ENCODE measurements at places on chromosomes 13 and 19.

GRCh38 chr13:67193979-67194378, 36.2 kb downstream of the PCDH9 start:
- DNase-seq, result no peak

GRCh38 chr13:111394211-111394922, 73.9 kb downstream of the TEX29 start:
- DNase-seq, result no peak

GRCh38 chr13:78609464-78610205, 6.3 kb upstream of the POU4F1 start:
- DNase-seq, result no peak

DNA sequence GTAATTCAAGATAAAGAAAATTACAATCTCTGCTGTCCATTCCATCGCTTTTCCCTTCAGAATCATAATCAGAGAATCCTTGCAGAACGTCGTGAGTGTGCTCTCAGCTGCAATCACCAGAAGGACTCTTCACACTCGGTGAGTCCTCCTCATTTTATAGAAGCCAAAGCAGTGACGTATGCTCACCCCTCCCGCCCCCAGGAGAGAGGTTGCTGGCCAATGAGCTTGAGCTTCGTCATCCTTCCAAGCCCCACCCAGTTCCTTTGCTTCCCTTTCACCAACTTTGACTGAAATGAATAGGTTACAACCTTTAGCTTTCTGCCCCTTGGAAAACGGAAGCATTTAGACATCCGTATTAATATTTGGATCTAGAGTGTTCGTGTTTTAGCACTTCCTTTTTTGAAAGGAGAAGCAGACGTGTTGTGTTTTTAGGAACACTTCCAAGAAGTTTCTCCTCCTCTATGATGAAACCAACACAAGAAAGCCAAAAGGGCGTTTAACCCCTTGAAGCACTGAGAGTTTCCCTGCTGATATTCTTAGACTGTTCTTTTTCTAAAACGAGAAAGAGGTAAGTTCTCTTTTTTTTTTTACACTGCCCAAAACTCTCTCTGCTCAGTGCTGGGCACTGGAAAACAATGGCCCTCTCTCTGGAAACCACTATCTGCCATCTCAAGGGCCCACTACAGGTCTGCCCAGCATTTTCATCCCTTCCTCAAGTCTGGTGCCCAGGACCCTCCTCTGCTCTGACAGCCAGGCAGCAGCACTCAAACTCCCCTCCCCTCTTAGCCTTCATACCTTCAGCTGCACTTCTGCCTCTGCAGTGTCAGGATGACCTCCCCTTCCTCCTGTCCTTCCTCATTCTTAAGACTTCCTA, 44.3 kb upstream of the CEACAM21 start:
- no peak for DNase-seq

GRCh38 chr19:31595521-31595920, 246.3 kb upstream of the TSHZ3 start:
- DNase-seq, result no peak

DNA sequence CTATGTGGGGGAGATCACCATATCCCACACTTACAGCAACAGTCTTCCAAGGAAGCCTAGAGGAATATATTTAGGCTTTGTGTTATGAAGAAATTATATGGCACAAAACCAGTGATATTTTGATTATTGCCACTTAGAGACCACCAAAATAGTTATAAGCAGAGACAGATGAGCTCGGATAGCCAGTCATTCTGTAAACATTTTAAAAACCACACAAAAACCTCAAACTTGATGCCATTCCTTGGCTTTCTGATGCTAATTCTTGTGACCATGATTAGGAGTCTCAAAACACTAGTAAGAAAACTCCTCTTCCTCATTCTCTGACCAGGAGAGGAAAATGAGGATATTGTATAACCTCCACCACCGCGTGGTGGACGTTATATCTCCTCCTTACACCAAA, 496.4 kb downstream of the FOXO1 start:
- DNase-seq, result no peak

GRCh38 chr19:8526345-8527091, 12.6 kb upstream of the ZNF414 start:
- peak; percentile 82 for DNase-seq

GRCh38 chr19:49506575-49507105, 5.8 kb upstream of the FCGRT start:
- DNase-seq, result no peak

- DNase-seq, result no peak
Measured at GRCh38 chr13:29810145-29810742, 40.2 kb downstream of the UBL3 start.

GRCh38 chr19:7124782-7125181, 55.3 kb downstream of the ZNF557 start:
- DNase-seq, result no peak

DNA sequence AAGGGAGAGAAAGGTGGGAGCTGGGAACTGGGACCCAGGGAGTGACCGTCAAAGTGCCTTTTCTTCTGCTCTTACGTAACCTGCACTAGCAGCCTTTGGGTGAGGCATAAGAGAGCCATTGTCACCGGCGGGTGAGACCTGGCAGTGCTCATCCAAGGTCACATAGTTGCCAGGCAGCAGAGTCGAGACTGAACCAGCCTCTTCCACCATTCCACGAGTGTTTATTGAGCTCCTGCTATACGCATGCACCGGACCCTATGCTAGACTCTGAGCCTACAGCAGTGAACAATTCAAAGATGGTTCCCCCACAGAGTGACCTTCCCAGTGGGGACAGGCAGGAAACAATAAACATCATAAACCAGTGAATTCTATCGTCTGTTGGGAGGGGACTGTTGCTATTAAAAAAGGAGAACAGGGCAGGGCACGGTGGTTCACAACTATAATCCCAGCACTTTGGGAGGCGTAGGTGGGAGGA, 18.6 kb upstream of the STRN4 start:
- no peak for DNase-seq

DNA sequence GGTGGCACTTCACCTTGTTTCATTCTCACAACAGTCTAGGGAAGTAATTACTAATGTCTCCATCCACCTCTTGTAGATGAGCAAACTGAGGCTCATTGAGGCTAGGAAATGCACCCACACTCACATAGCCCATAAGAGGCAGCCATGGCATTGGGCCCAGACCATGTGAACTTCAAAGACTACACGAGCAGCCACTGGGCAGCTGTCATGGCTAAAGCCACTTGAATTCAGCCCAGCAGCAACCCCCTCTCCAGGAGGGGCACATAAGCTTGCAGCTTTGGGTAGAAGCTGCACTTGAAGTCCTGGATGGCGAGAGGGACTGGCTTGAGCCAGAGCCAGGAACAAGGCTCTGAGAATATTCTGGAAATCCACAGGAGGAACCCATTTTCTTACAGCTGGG, 13.4 kb downstream of the ALOX5AP start:
- no peak for DNase-seq

- no peak for DNase-seq
Measured at GRCh38 chr19:32864318-32865007, 5.1 kb downstream of the SLC7A9 start.

DNA sequence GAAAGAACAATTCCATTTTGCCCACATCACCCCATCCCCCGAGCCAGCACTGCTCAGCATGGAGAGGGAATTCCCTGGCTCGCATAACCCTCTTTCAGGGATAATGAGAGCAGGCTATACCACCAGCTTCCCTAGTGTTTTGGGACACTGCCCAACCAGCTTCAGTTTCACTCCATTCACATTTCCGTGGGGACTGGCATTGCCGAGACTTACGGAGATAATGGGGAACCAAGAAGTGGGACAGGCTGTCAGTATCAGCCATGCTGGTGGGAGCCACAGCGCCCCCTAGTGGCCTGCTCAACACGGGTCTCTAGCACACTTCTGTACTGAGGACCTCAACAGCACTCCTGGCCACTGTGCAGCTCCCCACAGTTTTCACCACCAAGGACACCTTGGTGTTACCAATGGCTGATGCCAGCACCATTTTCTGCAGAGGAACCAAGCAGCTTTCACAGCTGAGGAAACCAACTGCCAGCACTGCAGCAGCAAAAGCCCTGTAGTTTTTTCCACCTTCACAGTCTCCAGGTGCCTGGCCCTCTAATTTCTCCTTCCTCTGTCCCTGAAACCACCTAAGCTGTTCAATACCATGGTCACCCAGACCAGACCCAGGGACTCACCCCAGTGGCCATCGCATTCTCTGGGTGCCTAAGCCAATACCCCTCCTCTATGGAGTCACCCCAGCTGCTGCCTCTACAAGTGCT, 23.7 kb downstream of the SLC6A16 start:
- DNase-seq, result peak; percentile 4

DNA sequence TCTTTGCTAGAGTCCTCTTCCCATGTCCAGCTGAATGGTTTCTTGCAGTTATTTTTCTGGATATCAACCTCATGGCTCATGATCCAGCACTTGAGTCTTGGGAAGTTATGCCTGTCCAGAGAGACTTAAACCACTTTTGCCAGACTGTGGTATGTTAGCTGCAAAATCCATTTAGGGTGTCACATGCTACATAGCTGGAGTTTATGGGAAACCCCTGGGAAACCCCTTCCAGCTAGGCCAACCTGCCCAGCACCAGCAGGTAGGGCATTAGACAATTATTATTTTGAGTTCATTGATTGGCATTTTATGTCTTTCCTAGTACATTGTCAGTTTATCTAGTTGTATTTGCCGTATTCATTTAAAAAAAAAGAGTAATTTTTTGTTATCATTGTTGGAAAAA, 797.8 kb downstream of the EFNB2 start:
- no peak for DNase-seq

DNA sequence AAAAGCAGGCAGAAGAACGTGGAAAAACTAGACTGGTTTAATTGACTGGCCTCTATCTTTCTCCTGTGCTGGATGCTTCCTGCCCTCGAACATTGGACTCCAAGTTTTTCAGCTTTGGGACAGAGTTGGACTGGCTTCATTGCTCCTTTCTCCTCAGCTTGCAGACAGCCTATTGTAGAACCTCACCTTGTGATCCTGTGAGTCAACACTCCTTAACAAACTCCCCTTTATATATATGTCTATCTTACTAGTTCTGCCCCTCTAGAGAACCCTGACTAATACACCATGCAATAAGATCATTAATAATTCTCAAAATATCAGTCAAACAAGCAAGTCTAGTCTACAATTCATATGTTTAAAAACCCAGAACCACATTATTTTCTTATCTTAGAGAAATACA, 662.4 kb downstream of the TBC1D4 start:
- no peak for DNase-seq

DNA sequence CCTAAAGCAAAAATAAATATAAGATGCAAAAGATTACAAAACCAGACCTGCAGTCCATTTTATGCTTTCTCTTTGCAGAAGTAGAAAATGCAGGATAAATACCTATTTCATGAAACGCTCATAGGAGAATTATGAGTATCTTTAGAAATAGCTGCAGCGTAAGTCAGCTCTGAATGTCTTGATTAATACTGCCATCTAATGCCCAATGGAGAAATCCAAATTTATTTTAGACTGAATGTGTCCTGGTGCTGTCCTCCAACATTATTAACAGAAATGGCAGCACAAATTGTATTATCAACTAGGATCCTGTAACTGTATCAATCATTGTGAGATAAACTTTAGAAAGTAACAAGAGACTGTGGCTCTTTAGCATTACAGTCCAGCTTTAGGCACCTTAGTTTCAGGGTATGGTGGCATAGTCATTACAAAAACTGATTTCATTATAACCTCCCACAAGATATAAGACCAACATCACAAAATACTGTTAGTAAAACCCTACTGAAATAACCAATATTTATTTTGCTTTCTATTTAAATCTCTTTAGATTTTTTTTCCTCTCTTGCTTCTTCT, 162.1 kb upstream of the MIR17HG start:
- DNase-seq, result peak; percentile 15

- DNase-seq, result no peak
Measured at GRCh38 chr19:16363133-16363851, 38.7 kb downstream of the KLF2 start.

- no peak for DNase-seq
Measured at GRCh38 chr13:41018602-41018948, 541 bp downstream of the ELF1 start.

DNA sequence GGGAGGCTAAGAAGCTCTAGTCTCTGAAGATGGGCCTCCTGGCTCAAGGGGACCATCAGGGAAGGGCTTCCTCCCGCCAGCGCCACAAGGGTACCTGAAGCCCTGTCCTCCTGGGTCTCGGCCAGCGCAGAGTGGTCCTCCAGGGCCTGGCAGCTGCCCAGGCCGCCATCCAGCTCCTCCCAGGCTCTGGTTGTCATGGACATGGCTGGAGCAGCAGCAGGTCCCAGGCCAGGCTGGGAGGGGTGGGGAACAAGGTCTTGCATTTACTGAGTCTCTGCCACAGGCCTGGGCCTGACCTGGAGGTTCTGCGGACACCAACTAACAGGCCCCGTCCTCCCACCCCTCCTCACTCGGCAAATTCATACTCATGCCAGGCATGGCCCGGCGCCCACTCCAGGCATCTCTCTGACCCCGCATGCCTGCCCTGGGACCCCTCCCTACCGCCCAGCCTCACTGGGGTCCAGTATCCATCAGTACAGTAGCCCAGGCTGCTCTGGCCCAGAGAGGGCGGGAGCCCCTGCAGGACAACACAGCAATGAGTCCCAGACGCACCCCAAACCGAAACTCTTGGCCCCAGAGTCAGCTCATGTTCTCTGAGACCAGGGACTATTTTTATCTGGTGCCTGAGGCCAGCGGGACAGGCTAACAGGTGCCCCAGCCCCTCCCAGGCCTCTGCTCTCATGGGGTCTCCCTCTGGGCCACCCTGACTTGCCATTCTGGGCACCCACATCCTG, 938 bp downstream of the JSRP1 start:
- no peak for DNase-seq

- DNase-seq, result no peak
Measured at GRCh38 chr13:40420160-40420740, 246.2 kb downstream of the FOXO1 start.

- DNase-seq, result no peak
Measured at GRCh38 chr13:110339975-110340550, 33.0 kb downstream of the COL4A2 start.

DNA sequence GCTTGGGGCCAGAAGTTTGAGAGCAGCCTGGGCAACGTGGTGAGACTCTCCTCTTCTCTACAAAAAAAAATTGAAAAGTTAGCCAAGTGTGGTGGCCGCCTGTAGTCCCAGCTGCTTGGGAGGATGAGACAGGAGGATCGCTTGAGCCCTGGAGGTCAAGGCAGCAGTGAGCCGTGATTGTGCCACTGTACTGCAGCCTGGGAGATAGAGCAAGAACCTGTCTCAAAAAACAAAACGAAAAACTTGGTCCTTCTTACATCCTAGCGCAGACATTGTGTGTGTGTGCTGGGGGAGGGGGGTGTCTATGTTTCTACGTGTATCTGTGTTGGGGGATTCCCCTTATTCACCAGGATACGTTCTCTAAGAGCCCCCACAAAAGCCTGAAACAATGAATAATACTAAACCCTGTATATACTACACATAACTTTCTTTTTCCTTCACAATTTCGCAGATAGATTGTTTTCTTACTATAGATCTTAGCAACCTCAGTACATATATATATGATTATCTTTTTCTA, 7.9 kb downstream of the AXL start:
- DNase-seq, result no peak

- no peak for DNase-seq
Measured at GRCh38 chr19:2012941-2013682, 2.4 kb downstream of the BTBD2 start.

DNA sequence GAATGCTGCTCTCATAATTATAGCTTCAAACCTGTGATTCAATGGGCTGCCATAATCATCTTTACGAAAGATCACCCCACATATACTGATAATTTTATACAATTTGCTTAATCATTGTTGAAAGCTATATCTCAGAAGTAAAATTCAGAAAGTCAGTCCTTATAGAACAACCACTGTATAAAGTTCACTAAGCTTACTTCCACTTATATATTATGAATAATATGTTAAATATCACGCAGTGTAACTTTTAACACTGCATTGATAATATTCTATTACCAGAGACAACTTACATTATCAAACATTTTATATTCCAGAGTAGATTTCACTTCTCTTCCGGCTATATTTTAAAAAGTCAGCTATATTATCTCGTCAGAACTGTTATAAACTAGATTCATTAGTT, 550.1 kb upstream of the PCDH20 start:
- no peak for DNase-seq
